ENCODE measurements at places on chromosomes 12 and 14.

DNA sequence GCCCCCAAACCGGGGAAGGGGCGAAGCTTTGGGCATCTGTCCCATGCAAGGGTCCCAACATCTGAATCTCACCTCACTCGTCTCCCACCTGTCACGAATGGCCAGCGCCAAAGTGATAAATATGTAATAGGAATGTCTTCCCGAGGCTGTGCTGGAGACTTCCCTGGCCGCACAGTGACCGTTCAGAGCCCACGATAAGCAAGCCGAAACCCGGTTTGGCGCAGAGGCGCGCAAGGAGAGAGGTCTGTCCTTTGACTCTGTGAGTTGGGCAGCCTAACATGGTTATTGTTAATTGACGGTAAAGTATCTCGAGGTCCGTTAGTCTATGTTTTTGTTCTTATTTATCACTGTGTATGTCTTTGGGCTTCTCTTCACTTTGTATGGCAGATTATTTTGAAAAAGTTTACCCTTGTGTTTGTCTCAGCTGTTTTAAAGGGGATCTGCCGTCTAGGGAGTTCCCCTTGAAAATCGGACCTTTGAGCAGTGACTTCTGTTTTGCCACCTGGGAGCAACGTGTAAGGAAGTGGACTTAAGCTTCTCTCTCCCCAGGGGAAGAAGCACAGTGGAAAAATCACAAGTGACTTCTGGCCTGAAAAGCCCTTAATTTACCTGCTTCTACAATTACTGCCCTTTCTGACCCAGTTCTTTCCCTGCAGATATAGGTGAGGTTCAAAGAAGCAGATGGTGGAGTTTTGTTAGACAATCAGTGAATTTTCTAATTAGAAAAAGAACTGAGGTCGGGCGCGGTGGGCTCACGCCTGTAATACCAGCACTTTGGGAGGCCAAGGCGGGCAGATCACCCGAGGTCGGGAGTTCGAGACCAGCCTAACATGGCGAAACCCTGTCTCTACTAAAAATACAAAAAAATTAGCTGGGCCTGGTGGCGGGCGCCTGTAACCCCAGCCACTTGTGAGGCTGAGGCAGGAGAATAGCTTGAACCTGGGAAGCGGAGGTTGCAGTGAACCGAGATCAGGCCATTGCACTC, 1.1 kb upstream of the TM9SF1 start:
- peak; percentile 52 for DNase-seq

DNA sequence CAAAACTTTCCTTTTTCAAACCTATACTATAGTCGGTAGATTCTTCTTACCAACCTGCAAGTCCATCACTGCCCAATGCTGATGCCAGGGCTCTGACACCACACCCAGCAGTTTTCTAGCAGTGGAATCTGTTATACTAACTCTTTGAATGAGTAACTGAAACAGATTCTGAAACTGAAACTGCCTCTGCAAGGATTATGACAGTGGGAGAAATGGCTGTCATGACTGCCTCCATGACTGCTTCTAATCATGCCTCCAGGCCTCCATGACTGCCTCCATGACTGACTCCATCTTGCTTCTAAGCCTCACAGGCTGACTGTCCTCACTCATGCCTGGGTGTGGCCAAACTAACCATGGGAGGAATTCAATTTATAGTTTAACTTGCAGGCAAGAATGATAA, 29.4 kb upstream of the OXA1L start:
- DNase-seq: no peak

GRCh38 chr12:129607301-129607700, 296.5 kb downstream of the TMEM132D start:
- DNase-seq: no peak

DNA sequence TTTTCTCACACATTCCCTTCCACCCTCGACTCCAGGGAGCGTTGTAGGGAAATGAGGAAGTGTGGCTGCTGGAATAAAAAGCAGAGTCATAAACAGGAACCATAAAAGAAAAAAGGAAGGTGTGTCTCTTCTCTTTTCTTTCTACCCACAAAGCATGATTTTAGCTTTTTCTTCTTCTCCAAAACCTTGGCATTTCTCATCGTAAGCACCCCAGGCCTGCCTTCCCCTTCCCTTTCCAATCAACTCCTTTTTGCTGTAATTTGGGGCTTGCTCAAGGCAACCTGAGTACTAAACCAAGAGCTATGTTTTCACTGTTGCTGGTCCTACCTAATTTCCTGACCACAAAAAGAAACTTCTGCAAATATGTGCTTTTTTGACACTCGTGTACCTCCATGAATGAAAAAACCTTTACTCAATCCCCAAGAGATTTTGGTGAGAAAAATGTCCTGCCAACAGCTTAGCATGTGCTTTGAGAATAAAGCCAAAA, 9.2 kb downstream of the PLBD1 start:
- DNase-seq: no peak

DNA sequence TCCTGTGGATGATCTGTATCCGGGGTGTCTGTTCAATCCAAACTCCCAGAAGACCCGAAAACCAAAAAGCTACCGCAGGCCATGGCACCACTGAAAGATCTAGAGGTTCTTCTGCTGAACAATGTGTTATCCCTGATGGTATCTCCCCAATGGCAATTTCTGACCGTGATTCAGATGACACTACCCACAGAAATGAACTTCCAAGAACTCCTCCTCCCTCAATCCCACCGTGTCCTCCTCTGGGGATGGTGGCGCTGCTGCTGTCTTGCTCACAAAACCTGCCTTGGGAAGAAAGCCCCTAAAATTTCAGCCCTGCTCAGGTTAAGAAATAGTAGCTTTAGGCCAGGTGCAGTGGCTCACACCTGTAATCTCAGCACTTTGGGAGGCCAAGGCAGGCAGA, 7.8 kb downstream of the CRACR2A start:
- no peak for DNase-seq

DNA sequence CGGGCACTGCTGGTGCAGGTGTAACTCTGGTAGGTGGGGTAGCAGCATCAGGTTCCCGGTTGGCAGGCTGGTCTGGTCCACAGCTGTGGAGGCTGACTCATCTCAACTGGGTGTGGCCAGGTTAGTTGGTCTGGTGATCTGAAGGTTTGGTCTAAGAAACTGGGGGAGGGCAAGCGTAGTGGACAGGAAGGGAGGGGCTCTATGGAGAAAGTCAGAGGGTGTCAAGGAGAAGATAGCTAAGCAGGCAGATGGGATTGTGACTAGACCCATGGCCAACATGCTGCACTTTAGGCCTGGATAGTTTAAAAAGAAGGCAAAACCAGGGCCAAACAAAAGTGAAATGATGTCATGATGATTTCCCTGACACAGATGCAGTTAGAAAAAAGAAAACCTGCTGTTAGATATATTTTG, 7.9 kb downstream of the TRIM9 start:
- DNase-seq: peak; percentile 82

DNA sequence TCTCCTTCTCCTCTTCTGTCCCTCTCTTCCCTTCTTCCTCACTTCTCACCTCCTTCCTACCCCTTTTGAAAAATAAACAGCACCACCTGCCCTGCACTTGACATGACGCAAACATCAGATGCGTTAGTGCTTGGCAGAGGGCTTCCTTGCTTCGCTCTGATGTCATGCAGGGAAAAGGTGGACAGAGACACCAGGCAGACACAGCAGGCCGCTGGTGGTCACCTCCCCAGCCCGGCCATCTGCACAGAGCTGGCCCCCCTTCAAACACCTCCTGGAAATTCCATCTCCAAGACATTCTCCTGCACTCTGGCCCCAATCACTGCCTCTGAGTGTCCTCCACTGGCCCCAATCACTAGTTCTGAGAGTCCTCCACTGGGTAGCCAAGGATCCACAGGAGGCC, 353.6 kb downstream of the MED13L start:
- DNase-seq: peak; percentile 69

GRCh38 chr12:60072911-60073310, 477.1 kb downstream of the SLC16A7 start:
- no peak for DNase-seq

GRCh38 chr14:67943947-67944346, 124.4 kb downstream of the RAD51B start:
- DNase-seq: peak; percentile 83

DNA sequence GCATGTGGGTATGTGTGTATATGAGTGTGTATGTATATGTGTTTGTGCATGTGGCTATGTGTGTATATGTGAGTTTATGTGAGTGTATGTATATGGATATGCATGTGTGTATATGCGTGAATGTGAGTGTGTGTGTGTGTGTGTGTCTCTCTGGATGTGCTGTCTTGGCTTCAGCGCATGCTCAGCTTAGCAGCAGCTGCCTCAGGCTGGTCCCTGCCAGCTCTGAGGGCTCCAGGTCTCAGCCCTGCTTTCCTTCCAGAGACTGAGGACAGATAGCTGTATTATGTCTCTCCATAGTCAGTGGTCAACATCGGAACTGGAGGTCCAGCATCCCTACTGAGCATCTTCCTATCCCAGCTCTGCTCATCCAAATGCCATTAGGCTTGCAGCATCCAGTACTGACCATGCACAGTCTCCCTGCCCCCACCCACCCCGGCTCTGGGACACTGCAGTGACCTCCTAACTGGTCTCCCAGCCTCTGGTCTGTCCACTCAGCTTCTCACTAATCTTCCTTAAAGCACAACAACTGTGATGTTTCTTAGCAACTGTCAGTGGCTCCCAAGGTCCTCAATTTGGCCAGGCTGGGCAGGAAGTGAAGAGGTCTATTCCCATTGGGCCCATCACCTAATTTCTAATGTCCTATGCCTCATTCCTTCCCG, 22.8 kb downstream of the FAIM2 start:
- no peak for DNase-seq

DNA sequence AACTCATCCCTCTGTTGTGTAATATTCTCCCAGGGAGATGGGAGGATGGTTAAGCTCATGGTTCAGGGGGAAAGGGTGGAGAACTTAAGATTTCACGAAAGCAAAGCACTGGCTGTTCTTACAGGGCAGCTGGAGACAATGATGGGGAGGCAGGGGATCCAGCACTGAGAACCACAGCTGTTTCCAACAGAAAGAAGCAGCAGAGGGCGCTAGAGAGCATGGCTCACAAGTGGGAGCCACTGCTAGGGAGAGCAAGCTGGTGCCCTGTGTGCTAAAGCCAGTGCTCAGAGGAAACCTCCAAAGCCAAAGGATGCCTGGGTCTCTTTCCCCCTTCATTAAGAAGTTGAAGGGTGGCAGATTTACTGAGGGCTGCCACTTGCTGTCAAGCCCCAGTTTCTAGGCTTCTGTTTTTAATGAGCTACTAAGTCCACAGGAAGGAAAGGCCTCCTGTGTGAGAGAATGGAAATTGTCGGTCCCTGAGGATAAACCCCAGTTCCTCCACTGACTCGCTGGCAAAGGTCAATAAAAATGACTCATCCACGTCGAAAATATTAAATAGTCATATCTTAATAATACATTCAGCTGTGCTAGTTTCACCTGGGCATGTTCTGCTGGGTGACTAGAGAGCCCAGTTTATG, 199.7 kb downstream of the ANO2 start:
- peak; percentile 99 for DNase-seq

- no peak for DNase-seq
Observed at GRCh38 chr12:3129301-3130056, 52.3 kb downstream of the TSPAN9 start.

- DNase-seq: peak; percentile 53
Observed at GRCh38 chr12:95633049-95633731, 81.9 kb upstream of the USP44 start.

- DNase-seq: peak; percentile 25
Observed at GRCh38 chr12:42140901-42141300, 3.8 kb downstream of the GXYLT1 start.

DNA sequence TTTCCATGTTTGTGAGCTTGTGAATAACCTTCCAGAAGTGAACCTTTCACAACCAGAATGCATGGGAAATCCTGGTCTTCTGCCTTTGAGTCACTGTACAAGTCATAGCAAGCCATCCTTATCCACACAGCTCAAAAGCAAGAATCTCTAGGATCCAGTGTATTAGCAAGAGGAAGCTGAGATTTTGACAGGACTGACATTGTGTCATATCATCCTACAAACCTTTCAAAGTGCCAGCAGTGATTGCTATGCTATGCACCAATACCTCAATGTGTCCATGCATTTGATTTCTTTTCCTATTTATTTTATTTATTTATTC, 13.5 kb upstream of the NRDE2 start:
- no peak for DNase-seq

DNA sequence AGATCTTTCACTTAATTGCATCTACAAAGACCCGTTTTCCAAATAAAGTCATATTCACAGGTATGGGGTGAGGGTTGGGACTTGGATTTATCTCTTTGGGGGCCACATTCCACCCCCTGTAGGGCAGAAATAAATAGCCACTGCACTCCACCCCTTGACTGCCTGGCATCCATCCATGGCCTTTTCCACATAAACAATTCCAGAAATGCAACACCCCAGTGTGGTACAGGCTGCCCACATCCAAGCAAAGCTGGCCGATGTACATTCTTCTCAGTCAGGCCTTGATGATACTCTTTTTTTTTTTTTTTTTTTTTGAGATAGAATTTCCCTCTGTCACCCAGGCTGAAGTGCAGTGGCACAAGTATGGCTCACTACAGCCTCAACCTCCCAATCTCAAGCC, 12.9 kb downstream of the DGLUCY start:
- no peak for DNase-seq

DNA sequence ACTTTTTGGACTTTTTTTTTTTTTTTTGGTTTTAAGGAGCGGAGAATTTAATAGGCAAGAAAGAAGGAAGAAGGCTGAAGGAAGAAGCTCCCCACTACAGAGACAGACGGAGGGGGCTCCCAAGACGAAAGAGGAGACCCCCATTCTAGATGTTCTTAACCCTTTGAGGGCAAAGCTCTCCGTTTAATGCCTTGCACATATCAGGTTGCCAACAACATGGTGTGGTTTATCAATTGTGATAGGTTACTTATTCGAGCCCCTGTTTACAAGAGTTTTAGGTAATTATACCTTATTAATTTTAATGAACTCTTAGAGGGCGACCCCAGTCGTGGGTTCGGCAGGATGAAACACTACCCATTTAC, 1.2 kb upstream of the FBXO33 start:
- DNase-seq: no peak

DNA sequence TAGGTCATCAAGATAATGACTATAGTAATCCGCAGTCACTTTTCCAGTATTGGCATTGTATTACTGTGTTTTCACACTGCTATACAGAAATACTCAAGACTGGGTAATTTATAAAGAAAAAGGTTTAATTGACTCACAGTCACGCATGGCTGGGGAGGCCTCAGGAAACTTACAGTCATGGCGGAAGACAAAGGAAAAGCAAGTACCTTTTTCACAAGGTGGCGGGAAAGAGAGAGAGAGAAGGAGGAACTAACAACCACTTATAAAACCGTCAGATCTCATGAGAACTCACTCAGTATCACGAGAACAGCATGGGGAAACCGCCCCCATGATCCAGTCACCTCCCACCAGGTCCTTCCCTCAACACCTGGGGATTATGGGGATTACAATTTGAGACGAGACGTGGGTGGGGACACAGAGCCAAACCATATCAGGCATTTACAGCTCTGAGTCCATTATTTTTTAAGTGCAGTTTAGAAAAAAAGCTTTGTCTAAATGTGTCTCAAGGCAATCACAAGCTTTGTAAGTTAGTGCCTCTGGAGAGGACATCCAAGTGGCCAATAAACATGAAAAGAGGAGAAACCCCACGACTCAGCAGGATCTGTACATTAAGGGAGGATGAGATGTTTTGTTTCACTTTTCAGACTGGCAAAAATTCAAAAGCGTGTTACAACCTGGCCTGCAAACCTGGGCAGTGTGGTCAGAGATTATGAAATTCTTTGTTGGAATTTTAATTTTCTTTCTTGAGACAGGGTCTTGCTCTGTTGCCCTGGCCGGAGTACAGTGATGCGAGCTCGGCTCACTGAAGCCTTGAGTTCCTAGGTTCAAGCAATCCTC, 82.0 kb downstream of the DNAH10 start:
- no peak for DNase-seq

GRCh38 chr12:21881965-21882364, 59.3 kb downstream of the ABCC9 start:
- DNase-seq: no peak

All from DMS53 (cell line).